ENCODE measurements at places on chromosomes 1 and 21.

DNA sequence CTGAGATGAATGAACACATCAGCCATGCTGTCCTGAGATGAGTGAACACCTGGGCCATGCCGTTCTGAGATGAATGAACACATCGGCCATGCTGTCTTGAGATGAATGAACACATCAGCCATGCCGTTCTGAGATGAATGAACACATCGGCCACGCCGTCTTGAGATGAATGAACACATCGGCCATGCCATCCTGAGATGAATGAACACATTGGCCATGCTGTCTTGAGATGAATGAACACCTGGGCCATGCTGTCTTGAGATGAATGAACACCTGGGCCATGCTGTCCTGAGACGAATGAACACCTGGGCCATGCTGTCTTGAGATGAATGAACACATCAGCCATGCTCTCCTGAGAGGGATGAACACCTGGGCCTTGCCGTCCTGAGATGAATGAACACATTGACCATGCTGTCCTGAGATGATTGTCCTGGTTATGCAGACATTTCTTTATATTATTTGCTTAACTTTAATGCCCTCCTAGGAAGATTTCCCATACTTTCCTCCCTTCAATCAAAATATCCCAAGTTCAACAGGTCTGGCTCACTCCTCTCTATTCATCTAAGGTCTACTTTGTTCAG is 48.6 kb upstream of the COL6A1 start:
- no peak for DNase-seq

- no peak for DNase-seq
These were observed 19.9 kb downstream of the PRXL2B start for GRCh38 chr1:2606396-2606880.

- DNase-seq: no peak
These were observed 14.8 kb upstream of the LSS start for GRCh38 chr21:46243325-46243724.

DNA sequence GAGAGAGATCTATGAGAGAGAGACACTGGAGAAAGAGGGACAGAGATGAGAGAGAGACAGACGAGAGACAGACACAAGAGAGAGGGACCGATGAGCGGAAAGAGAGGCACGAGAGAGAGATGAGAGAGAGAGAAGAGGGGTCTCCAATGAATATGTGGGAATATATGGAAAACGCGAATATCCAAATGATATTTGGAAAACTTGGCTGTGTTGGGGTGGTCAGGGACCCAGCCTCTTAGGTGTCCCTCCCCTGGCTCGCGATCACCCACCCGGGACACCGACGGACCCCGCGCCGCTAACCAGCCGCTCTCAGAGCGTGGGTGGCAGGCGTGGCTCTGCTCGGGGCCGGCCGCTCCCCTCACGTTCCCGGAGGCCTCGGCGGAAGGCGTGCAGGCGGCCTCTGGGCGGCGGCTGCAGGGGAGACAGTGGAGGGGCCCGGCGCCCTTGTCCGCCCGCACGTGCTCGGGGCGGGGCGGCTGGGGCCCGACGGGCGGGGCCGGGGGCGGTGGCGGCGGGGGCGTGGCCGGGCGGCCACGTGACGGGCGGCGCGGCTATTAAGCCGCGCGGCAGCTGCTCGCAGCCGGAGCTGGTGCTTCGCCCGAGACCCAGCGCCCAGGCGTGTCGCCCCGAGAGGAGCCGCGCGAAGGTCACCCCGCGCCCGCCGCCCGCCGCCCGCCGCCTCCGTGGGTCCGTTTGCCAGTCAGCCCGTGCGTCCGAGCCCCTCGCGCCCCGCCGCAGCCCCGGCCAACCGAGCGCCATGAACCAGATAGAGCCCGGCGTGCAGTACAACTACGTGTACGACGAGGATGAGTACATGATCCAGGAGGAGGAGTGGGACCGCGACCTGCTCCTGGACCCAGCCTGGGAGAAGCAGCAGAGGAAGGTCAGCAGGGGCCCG is at the start of gene ACTN2:
Gene ACTN2 (plus strand): TSS at position 583 of the 898 bp plus-strand sequence. CDS start 175 bp downstream, at position 758.
- DNase-seq: no peak

DNA sequence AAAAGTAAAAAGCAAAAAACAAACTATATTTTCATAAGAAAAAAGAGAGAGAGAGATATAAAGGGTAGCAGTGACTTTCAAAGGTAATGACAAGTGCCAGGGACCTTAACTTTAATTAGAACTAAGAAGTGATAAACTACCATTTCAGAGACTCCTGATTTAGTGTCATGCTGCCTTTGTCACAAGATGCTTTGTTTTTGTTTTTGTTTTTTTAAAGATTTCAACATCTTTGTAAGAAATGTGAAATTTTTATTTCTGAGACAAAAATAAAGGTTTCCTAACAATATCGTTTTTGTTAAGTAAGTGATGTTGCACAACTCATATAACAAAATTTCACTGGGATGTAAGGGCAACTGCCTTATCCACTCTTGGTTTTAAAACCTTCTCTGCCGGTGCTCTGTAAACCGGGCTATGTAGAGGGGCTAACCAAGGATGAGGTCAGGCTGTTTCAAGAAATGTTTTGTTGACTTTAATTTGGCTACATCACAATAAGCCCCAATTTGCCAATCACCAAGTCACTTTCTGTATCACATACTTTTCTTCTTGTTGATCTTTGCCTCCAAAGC is 35.2 kb upstream of the SYT2 start:
- DNase-seq: no peak

GRCh38 chr21:42113926-42114409 is 42.9 kb downstream of the UMODL1 start:
- DNase-seq: no peak

GRCh38 chr1:53792806-53793205 is 45.3 kb downstream of the NDC1 start:
- no peak for DNase-seq

DNA sequence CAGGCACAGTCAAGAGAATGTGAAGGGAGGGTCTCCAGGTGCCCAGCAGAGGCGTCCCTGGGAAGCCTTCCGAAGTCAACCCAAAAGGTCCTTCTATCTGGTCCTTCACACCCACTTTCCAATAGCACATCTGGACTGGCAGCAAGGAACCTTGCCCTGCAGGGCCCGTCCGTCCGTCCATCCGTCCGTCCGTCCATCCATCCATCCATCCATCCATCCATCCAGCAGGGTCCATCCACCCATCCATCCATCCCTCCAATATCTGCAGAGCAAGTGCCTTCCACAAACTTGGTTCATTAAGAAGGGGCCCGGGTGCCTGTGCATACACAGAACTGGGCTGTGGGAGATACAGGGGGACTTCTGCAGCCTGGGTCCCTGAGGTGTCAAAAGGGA is 31.6 kb downstream of the SLC45A1 start:
- DNase-seq: no peak

GRCh38 chr1:159746666-159747065 is 32.3 kb upstream of the CRP start:
- no peak for DNase-seq

GRCh38 chr1:187949567-187949966 is 1120.8 kb downstream of the PLA2G4A start:
- DNase-seq: no peak

- DNase-seq: no peak
These were observed 112.8 kb upstream of the ADAMTS5 start for GRCh38 chr21:27079636-27080240.

DNA sequence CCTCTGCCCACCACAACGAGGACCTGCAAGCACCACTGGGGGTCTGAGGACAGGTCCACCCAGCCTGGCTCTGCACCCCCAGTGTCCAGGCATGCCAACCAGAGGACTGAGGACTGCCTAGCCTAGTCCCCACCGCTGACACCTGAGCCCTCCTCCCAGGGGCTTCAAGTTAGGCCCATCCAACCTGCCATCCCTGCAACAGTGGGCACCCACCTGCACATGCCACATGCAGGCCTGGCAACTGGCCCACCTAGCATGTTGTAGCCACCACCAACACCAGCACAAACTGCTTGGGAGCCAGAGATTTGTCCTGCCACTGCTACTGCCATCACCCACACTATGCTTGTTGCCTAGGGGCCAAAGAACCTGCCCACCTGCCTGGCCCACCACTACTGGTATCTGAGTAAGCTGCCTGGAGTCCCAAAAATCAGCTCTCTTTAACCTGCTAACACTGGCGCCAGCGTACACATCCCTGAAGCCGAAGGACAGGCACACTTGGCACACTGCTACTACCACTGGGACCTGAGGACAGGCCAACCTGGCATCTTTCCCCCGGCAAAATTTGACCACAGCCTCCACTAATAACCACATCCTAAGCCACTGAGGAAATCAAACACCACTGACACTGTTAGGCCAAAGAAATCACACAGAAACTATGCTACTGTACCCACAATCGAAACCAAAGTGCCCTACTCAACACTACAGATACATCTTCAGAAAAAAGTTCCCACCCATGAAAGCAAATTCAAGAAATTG is 61.5 kb downstream of the PSMG1 start:
- no peak for DNase-seq

DNA sequence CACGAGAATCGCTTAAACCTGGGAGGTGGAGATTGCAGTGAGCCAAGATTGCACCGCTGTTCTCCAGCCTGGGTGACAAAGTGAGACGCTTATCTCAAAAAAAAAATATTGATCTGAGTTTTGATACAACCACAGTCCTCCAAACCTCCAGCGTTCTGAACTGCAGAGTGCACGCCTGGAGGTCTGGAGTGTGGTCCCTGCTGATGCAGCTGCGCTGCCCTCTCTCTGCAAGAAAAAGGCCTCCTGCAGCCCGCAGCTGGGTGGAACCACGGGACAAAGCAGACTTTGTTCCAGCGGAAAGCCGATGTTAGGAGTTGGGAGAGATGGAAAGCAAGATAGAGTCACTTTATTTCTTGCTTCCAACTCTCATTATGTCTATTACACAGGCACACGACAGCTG is 144.9 kb upstream of the SOD1 start:
- no peak for DNase-seq

- no peak for DNase-seq
These were observed 8.8 kb downstream of the ADCY10 start for GRCh38 chr1:167905182-167905581.

DNA sequence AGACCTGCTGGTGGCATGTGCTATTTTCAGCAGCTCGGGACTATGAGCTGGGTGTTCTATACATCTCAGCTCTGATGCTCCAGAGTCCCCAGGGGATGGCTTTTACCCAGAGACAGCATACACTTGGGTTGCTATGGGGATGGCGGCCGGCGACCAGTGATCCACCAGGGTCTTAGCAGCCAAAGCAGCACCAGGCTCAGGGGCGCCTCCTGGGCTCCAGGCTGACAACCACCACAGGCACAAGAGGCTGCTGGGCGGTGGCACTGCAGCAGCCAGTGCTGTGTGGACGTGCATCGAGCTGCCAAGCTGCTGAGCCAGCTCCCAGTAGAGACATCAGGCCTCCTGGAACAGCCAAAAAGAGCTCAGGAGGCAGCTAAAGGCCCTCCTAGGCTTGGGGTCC is 37.6 kb upstream of the CLSTN1 start:
- no peak for DNase-seq

GRCh38 chr1:96355521-96355920 is 366.1 kb upstream of the PTBP2 start:
- DNase-seq: no peak

GRCh38 chr1:213876531-213876930 is 111.2 kb upstream of the PROX1 start:
- DNase-seq: no peak

- no peak for DNase-seq
These were observed 6.4 kb upstream of the TMCO2 start for GRCh38 chr1:40241362-40241761.

GRCh38 chr1:46605232-46605631 is 1.2 kb upstream of the MKNK1 start:
- no peak for DNase-seq

GRCh38 chr21:41805038-41805437 is 38.2 kb upstream of the RIPK4 start:
- no peak for DNase-seq

GRCh38 chr1:91499904-91500755 is 521 bp upstream of the CDC7 start:
- DNase-seq: no peak

DNA sequence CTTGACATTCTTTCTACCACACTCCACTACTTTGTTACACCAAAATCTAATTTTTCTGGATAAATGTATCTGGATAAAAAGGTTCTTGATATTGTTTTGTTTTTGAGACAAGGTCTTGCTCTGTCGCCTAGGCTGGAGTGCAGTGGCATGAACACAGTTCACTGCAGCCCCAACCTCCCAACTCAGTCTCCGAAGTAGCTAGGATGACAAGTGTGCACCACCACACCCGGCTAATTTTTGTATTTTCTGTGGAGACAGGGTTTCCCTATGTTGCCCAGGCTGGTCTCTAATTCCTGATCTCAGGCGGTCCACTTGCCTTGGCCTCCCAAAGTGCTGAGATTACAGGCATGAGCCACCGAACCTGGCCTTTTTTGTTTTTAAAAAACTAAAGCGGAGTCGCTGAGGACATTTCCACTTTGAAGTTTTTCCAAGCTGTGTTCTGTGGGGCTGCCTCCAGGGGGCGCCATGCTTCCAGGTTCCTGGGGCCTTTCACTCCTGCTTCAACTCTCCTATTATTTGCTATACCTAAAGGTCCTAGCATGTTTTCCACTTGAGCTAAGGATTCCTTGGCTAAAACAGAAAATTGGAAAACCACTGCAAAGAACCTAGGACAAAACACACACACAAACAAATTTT is 14.1 kb upstream of the NCMAP start:
- no peak for DNase-seq

- no peak for DNase-seq
These were observed 270.0 kb upstream of the BRINP3 start for GRCh38 chr1:190747704-190748103.

DNA sequence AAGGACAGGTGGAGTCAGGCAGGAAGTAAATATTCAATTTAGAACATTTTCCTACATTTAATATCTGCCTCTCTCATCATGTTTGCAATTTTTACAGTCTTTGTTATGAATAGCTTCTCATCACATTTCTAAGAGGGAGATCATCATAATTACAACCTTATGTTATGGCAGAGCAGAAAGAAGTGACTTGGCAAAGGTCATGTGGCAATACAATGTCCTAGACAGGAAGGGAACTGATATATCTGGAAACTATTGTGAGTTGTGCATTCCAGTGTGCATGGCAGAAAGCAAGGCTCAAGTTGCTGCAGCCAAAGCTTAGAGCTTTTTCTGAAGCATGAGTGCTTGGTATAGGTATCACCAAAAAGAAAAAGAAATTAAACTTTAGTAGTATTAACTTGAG is 43.8 kb upstream of the PRRX1 start:
- no peak for DNase-seq

DNA sequence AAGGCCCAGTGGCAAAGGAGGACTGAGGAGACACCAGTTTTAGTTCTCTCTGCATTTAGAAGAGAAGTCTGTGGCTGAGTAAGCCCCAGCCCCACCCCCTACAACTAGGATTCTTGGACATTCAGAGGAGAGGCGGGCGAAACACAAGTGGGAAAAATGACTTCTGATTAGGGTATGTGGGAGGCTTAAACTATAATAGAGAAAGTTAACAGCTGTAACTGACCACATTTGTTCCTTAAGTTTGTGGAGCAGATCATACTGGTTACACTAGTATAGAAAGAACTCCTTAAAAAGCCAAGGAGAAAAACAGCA is 11.2 kb upstream of the TRIM33 start:
- no peak for DNase-seq

DNA sequence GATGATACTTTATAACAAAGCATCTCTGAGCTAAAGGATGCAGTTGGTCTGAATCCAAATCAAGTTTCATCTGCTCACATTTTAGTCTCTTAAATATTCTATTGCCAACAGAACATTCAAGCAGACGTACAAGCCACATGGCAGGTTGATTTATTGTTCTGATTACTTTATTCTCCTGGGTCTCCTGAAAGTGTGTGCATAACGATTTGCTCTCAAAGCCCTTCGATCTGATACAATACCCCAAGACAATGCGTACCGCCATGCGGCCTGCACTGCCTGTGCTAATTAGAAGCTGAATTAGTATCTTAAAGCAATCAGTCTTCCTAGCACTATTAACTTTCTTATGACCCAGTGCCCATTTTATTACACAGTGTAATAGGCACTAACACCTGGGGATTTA is 56.9 kb downstream of the FHAD1 start:
- DNase-seq: no peak
